ENCODE measurements at places on chromosomes 6 and 20.

DNA sequence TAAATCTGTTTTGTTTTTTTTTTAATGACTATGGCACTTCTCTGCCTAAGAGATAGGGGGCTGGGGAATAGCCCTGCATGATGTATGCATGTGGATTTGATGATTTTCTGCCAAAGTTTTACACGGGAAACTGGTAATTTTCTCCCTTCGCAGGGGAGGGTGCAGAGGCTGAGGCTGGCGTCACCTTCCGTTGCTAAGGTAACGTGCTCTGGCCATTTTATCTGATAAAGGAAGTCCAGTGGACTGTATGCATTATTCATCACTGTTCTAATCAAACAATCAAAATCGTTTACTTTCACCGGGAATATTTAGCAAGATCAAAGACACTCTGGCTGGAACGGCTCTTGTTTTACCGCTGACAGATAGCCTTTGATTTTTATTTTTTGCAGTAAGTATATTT is 789 bp downstream of the PHACTR1 start:
- no peak for DNase-seq

- no peak for DNase-seq
Measured at GRCh38 chr6:154602296-154602695, 91.8 kb upstream of the CNKSR3 start.

- DNase-seq = no peak
Measured at GRCh38 chr6:22448291-22448711, 121.1 kb upstream of the HDGFL1 start.

DNA sequence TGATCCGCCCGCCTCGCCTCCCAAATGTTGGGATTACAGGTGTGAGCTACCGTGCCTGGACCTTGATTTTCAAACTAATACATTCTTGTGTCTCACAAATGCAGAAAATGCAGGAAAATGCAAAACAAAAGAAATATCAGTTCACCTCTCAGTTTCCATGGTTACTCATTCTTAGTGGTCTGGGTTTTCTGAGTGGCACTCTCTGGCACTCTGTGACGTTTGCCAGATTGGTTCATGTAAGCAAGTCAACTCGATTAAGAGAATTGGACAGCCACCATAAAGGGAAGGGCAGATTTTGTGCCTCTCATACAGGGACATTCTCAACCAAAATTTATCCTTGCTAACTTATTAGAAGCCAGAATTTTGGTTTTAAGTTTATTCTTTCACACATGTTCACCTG is 8.6 kb downstream of the CMTR1 start:
- DNase-seq = no peak
